ENCODE measurements at places on chromosomes 11 and 22.

DNA sequence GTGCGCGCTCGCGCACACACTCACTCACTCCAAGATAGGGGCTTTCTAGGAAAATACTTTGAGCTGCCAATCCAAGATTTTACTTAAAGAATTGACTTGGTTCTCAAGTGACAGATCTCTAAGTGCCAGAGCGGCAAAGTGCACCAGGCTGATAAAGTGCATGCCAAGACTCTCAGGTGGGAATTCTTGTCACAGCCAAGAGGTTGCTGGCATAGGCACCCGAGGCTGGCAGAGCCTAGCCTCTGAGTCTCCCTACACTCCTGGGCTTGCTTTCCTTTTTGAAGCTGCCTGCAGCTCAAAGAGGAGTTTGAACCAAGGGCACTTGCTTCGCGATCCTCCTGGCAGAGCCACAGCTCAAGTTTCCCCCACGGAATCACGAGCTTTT lies 2.5 kb upstream of the ADM start:
- DNase-seq, result no peak

DNA sequence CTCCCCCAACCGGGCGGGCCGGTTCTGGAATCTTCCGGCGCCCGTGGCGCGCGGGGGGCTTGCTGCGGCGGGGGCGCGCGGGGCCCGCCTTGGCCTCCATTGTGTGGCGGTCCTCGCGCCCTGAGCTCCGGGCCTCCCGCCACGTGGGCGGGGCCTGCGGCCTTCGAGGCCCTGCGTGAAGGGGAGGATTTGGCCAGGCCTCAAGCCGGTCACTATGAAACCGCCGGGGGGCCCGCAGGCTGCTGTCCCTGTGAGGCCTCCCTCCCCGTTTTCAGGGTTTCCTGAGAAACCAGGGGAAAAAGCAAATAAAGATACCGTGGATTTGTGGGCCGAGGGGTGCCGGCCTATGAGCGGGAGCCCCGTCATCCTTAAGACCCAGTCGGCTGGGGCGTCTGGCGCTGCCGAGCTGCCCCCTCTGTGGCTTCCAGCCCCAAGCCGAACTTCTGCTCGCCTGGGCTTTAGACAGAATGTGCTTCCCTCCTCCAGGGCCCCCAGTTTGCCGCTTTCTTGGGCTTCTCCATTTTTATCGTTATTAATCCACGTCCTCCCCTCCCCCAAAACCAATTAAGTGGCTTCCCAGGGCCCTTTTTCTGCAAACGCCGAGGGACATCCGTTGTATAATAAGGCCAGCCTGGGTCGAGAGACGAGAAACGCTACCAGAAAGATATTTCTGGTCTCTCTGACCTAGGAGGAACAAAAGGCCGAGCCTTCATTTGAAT lies 602 bp downstream of the EWSR1 start:
- DNase-seq, result peak; percentile 10

GRCh38 chr11:69479591-69480271 lies 1.7 kb upstream of the LINC01488 start:
- DNase-seq, result no peak

GRCh38 chr11:1139441-1140083 lies 18.2 kb upstream of the MUC5AC start:
- no peak for DNase-seq

DNA sequence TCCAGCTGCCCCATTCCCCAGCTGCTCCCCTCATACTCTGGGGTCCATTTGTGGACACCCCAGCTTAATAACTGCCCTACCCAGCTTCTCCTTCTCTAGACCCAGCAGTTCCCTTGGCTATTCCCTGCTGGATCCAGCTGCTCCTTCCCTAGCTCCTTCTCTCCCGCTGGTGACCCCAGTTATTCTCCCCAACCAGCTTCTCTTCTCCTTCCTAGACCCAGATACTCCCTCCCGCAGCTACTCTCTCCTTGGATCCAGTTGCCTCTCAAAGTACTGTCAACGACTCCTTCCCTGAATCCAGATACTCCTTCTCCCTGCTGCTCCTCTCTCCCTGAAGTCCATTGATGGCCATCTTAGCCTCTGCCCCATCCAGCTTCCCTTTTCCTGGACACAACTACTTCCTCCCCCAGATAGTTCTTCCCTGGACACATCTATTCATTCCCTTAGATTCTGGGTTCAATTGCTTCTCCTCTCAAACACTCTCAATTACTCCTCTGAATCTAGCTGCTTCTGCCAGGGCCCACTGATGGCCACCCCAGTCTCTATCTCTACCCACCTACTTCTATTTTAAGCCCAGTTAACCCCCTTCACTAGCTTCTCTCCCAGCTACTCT lies 11.6 kb downstream of the SELENOM start:
- DNase-seq, result no peak

DNA sequence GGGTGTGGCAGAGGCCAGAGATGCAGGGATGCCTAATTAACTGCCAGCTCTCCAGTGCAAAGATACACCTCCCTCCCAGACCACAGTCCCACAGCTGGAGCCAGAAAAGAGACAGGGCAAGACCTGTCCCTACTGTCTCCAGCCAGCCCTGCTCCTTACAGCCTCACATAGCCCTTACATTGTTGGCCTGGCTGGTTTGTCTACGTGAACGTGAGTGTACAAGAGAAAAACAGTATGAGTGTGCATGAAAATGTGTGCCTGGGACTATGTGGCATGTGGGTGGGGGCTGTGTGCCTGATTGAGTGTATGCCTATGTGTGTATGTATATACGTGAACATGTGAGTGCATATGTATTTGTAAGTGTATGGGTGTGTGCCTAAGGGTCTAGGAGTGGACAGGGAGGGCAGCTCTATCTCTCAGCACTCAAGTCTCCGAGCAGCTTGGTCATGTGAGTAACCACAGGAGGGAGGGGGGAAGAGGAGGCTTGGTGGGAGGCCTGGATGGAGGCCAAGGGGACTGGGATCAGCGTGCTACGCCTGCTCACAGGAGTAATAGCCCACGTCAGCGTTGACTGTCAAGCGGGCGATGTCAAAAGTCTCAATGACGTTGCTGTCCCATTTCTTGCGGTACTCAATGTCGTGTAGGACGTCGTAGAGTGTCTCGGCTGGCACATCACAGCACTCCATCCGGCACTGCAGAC lies 6.6 kb upstream of the ARAP1 start:
- DNase-seq, result no peak

GRCh38 chr11:130124096-130124495 lies 35.5 kb upstream of the ST14 start:
- DNase-seq, result no peak

DNA sequence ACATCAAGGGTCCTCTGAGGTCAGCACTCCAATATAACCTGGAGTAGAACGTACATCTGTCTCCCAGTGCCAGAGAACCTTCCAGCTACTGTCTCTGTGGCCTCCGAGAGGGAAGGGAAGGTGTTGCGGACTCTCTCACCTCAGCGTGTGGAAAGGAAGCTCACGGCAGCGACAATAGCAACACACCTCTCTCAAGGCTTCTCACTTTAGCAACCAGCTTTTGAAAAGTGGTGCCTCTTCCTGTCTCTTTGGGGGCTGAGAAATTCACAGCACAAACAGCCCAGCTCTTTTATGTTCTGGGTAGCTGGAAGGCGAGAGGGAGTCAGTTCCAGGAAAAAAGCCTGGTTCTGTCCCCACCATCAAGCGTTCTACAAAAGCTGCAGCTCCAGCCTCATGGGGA lies 156.9 kb upstream of the TBCEL start:
- DNase-seq, result no peak

DNA sequence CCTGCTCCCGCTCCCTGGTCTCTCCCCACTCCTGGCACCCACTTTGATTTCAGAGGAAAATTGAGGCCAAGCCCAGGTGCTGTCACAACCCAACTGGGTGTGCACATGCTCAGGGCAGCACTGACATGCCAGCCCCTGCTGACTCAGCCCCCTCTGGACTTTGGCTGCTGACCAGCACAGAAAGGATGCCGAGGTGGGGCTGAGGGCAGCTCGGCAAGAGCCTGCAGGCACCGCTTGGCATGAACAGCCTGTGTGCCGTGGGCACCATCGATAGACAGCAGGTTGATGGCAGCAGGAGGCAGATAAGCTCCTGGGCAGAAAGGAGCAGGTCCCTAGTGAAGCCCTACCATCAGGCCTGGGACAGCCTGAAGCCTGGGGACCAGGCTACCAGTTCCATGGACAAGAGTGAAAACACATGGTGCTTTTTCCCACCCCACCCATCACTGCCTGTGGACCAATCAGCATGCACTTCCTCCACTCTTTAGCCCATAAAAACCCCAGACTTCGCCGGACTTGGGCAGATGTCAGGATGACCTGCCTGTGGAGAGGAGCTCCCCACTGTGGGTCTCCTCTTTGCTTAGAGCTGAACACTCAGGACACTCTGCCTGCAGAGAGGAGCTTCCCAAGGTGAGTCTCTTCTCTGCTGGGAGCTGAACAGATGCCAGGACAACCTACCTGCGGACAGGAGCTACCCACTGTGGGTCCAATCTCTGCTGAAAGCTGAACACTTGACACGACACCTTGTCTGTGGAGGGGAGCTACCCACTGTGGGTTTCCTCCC lies 832.3 kb downstream of the DLG2 start:
- no peak for DNase-seq

DNA sequence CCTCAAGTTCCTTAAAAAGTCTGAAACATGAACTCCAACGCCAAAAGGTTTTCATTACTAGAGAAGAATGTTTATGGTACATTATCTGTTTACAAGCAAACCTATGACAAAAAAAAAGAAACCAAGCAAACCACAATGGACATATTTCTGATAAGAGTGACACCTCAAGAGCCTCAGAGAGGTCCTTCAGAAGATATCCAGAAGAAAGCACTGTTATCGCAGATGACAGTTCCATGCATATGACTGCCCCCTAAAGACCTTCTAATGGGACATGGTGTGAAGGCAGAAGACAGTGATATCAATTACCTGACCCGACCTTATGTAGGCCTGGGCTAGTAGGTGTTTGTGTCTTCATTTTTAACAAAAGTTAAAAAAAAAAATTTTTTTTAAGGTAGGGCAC lies 3.1 kb downstream of the HDHD5 start:
- no peak for DNase-seq

- no peak for DNase-seq
These were observed 57.5 kb downstream of the GRK3 start for GRCh38 chr22:25621986-25622385.

DNA sequence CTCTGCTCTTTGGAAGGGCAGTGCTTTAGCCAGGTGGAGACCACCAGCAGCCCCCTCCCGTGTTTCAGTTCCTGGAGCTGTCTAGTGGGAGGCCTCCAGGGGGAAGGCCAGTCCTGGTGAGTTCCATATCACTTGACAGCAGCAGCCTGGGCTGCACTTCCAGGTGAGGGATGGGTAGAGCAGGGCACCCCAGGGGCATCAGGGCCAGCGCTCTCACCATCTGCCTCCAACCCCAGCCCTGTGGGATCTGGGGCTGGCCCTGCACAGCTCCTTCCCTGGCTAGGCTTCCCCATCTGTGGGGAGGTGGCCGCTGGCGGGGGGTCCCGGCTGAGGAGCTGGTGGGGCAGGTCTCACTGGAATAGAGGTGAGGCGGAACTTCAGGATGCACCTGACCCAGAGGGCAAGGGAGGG lies 60.5 kb downstream of the MORC2 start:
- no peak for DNase-seq

GRCh38 chr11:129048911-129049310 lies 106.2 kb upstream of the TP53AIP1 start:
- DNase-seq, result no peak

DNA sequence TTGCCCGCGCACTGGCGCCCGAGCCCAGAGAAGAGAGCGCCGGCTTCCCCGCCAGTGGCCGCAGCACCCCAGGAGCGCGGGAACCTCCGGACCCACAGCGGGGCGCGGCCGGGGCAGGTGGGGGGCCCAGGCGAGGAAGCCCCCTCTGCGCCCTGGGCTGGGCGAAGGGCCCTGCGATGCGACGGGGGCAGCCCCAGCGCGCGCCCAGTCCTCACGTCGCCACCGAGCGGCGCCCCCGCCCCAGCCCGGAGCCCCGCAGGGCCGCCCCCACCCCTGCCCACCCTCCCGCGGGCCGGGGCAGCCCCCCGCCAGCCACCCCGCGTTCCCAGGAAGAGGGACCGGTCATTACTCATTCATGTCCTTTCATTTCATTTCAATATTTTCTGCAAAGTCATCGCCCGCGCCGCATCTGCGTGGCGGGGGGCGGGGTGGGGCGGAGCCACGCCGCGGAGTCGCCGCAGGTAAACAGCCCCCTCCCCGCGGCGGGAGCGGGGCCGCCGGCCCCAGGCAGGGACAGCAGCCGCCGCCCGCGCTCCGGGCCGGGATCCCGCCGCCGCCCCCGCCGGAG lies 673 bp upstream of the PANX2 start:
- DNase-seq, result no peak

GRCh38 chr11:22169833-22170232 lies 23.1 kb upstream of the ANO5 start:
- DNase-seq, result no peak

- DNase-seq, result no peak
These were observed 107.6 kb downstream of the MED15 start for GRCh38 chr22:20615021-20615420.

DNA sequence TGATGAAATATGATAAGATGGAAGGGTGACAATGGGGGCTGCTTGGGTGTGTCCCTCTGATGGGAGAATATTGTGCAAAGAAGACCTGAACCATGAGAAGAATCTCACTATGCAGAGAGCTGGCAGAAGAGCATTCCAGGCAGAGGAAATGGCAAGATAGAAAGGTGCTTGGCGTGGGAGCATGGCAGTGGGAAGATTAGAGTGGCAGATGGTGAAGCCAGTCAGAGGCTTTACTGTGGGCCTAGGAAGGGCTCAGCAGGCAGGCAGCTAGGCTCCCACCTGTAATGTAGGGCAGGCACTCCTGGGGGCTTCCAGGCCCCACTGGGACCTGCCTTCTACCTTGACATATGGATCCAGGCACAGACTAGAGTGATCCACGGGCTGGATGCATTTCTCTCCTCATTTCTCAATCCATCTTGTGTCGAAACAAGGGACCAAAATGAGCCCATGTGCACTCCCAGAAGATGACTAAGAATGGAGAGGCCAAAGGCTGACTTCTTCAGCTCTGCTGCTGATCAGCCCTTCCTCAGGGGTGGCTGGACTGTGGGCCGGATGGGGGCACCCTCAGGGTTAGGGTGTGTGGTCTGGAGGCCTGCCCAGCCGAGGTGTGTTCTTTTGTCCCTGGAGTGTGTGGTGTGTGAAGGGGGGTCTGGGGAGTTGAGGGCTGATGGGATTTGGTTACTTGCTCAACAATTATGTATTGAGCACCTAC lies 88.3 kb downstream of the TSPAN18 start:
- DNase-seq, result no peak

- DNase-seq, result peak; percentile 28
These were observed 46.0 kb upstream of the PARVA start for GRCh38 chr11:12331239-12331874.

- no peak for DNase-seq
These were observed 63.2 kb upstream of the SNX19 start for GRCh38 chr11:130979386-130979972.

DNA sequence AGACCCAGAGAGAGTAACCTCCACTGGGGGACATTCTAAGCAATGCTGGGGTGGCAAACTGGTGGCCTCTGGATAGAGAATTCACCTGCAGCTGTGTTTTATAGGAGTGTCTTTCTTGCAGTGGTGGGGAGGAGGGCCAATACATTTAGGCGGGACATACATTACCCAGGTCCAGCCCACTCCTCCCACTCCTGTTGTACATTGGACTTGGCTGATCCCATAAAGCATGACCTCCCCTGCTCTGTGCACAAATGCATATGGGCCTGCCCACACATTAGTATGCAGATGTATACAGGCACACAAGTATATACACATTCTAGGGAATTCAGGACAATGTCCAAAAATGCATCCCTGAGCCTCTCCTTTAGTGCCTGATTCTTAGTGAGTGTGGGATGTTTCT lies 99.1 kb downstream of the RRAS2 start:
- DNase-seq, result no peak
